Adrenal gland (tissue), 19 donors: ENCODE measurements at places on chromosomes 6 and 20. TPM values are rescaled to one million over a fixed set of nuclear protein-coding genes. Genes with fewer than 3 reads are reported as not detected.

Gene EEF1A2
- 178 TPM for total RNA-seq

Gene BPIFA1
- total RNA-seq = not detected

Gene BPIFB4
- total RNA-seq = not detected

Gene TTLL9
- 0.33 TPM for total RNA-seq

Gene GRM1
- not detected for total RNA-seq

Gene PACSIN1
- not detected for total RNA-seq

Gene BTBD9
- 15.8 TPM for total RNA-seq

Gene SMIM13
- 6.5 TPM for total RNA-seq

Gene DNAH8
- total RNA-seq = not detected

Gene TMEM244
- total RNA-seq = not detected

Gene CPNE5
- not detected for total RNA-seq

Gene HCRTR2
- not detected for total RNA-seq

GRCh38 chr6:43715056-43715788 is 27.6 kb upstream of the MRPS18A start:
- no peak for DNase-seq

DNA sequence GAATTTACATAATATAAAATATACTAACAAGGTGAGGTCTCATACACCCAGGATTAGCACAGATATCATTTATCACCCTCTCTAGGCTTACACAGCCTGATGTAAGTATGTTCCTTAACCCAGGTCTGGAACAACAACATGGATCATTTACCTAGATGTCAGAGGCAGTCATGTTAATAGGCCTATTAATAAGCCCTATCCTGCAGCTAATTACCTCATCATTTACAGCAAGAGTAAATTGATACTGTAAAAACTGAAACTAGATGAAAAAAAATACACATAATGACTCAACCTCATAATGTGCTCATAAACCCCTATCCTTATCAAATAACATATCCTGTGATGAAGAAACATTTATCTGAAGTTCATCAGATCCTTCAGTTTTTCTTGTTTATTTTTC is 334.3 kb upstream of the MANEA start:
- DNase-seq = no peak

DNA sequence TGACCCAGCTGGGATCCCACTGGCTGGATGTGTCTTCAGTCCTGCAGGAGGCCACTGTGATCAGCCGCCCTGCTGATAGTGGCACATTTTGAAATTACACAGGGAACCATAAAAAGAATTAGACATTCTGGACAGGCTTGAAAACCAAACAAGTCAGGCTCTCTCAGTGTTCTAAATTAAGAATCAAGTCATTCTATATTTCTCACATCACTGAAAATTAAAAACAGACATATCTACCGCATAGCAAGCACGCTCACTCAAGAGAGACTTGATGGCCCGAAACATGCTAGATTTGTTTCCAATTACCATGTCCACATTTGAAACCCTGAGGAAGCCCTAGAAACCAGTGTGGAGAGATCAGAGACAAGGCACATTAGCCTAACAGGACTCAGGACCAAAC is 57.7 kb downstream of the NFATC2 start:
- DNase-seq = no peak

DNA sequence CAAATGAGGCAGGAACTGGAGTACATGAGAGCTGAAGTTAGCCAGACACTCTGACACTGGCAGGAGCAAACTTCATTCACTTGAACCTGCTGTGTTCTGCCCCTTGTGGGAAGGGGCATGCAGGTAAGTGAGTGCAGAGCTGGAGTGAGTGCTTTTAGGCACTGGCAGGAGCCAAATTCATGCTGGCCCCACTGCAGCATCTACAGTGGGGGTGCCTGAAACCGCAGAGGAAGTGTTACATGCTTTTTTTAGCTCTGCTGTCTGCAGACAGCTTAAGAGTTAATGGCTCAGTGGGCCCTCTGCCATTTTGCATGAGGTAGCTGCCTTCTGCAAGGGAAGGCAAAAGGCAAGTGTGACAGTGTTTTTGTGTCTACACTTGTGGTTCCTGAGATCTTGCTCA is 167.9 kb upstream of the SYNCRIP start:
- no peak for DNase-seq

DNA sequence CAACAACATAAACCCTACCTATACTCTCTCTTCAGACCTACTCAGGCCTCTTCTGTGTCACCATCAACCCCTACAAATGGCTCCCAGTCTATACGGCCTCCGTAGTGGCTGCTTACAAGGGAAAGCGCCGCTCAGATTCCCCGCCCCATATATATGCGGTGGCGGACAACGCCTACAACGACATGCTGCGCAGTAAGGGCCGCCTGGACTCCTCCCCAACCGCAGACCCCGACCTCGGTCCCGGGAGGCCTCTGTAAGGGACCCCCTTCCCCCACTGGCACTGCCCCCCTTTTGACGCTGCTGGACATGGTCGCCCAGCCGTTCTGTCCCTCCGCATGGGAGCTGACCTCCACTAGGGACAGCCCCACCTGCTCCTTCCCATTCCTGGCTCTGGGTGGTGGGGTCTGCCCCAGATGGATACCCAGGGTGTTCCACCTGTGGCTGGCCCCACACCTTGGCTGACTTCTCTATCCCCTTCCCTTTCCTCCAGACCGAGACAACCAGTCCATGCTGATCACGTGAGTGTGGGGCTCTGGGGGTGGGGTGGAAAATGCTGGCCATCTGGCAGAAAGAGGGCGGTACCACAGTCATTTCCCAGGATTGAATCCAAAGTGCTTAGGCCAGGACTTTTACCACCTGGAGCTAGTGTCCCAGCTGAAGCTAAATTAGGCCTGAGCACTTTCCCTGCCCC is 25.0 kb downstream of the MYH7B start:
- DNase-seq = no peak

- no peak for DNase-seq
Measured at GRCh38 chr6:20669571-20670314, 135.5 kb downstream of the CDKAL1 start.

- peak; percentile 68 for DNase-seq
Measured at GRCh38 chr20:32062776-32063170, 10.7 kb downstream of the HCK start.

DNA sequence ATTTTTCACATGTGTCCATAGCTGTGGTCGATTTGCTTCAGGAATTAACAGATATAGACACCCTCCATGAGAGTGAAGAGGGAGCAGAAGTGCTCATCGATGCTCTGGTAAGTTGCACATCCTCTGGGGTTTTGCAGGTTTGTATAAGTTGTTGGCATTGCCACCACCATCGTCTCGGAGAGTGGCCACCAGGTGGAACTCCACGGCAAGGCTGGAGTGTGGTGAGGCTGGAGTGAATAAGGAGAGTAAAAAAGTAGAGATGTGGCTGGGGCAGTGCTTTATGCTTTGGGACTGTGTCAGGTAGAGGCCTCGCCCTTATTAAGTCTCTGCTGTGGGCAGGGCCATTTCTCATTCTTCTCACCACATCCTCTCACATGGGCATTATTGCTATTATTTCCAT is 63.7 kb downstream of the CTNNBL1 start:
- no peak for DNase-seq

DNA sequence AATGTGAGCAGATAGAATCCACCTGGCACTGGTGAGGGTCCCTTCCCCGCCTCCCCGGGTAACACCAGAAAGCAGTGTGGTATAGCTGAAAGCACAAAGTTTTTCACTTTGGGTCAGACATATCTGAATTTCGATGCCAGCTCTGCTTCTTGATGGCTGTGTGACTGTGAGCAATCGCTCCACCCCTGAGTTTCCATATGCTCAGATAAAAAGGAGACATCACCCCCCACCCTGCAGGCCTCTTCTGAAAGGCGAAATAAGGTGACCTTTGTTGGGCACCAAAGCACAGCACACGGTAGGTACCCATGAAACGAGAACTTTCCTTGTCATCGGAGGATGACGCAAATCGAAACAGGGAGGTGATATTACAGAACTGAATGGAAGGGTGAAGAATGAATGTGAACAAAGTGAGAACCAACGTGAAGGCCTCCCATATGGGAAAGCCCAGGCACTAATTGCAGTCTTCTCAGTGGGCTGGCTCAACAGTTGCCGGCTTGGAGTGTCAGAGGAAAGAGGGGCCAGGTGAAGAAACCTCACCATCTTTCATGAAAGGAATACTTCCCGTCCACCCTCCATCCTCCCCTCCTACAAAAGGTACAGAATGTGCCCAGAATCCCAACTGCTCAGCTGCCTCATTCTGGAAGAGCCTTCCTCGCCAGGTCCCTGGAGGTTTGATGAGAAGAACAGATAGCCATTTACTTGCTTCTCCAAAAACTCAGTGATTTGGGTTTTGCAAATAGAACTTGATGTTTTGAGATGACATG is 61.8 kb downstream of the NFATC2 start:
- no peak for DNase-seq

- no peak for DNase-seq
Measured at GRCh38 chr6:56759521-56759920, 116.8 kb upstream of the DST start.

- DNase-seq = no peak
Measured at GRCh38 chr6:155116571-155116910, 121.4 kb downstream of the TIAM2 start.

- no peak for DNase-seq
Measured at GRCh38 chr6:169669889-169670288, 31.9 kb downstream of the WDR27 start.

GRCh38 chr6:3061501-3061941 is 6.8 kb upstream of the RIPK1 start:
- DNase-seq = no peak

- DNase-seq = no peak
Measured at GRCh38 chr6:12280902-12281301, 9.3 kb upstream of the EDN1 start.

GRCh38 chr6:131163886-131164285 is 28.6 kb downstream of the AKAP7 start:
- no peak for DNase-seq

DNA sequence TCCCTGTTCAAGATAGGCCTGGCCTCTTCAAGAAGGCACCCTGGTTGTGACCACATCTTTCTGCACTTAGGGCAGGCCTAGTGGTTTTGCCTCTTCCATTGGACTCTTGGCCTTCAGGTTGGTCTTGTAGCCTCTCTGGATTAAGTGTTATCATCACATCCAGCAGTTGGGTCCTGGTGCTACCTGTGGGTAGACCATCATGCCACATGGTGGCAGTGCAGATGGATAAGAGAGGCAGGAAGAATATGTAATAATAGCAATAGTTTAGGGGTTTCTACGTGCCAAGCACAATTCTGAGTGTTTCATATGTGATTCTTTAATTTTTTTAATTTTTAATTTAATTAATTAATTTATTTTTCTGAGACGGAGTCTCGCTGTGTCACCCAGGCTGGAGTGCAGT is 28.5 kb upstream of the SNRPB2 start:
- no peak for DNase-seq
